AG04450 (cell line): ENCODE measurements at places on chromosomes 1 and 21.

DNA sequence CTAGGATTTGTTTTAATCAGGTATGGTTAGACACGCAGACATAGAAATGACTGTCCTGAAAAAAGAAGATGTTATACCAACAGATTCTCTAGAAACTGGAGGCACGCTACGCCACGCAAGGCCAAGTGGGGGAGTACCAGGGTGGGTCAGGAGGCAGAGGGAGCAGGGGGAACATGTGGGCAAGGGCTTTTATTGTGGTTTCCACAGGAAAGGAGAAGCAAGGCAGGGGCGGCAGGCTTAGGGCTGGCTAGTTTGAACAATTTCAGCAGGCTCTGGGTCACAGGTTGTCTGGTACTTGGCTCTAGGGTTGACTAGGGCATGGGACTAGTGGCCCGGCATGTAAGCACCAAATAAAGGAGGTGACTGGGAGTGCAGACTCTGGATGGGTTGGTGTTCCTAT lies 7.2 kb downstream of the MTARC2 start:
- DNase-seq, result no peak

GRCh38 chr1:225577241-225577640 lies 75.7 kb downstream of the ENAH start:
- DNase-seq, result peak; percentile 6

- no peak for DNase-seq
These were observed 597.7 kb upstream of the ZP4 start for GRCh38 chr1:238488401-238488800.

GRCh38 chr1:37557402-37557801 lies 662 bp downstream of the DNALI1 start:
- DNase-seq, result no peak

GRCh38 chr21:45377866-45378257 lies 27.1 kb upstream of the COL18A1 start:
- no peak for DNase-seq

GRCh38 chr1:39295901-39296300 lies 91.4 kb downstream of the MACF1 start:
- no peak for DNase-seq

- DNase-seq, result no peak
These were observed 68.2 kb upstream of the SELENON start for GRCh38 chr1:25731626-25732370.

DNA sequence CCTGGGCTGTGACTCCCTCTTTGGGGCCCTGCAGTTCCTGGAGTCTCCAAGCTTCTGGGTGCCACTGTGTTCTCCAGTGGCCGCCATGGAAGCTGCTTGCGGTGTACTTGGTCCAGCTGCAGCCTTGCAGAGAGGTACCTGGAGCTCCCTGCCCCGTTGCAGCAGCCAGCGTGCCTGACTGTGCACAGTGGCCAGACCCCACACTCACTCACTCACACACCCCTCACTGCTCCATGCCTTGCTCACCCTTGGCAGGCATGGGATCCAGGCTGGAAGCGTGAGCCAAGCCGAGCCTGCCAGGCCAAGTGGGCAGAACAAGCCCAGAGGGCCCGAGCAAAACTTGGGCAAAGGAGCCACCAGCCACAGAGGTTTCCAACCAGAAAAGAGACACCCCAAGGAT lies 43.0 kb downstream of the MATN1 start:
- no peak for DNase-seq

DNA sequence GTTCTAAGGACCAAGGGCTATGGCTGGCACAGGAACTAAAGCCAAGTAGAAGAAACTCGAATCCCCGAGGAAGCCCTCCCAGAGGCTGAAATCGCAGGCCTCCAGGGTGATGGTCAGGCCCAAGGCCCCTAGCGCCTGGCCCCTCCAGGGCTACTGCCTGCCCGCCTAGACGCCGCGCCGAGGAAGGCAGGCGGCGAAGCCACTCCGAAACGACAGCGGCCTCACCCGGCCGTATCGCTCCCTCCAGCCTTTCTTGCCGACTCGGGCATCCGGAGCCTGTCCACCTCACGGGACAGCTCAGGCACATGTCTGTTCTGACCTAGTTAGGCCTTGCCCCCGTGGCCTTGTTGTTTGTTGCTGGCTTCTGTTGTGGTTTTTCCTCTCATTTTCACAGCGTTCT lies 9.7 kb upstream of the LHX8 start:
- no peak for DNase-seq

GRCh38 chr1:212467843-212468482 lies 35.2 kb downstream of the NENF start:
- no peak for DNase-seq

DNA sequence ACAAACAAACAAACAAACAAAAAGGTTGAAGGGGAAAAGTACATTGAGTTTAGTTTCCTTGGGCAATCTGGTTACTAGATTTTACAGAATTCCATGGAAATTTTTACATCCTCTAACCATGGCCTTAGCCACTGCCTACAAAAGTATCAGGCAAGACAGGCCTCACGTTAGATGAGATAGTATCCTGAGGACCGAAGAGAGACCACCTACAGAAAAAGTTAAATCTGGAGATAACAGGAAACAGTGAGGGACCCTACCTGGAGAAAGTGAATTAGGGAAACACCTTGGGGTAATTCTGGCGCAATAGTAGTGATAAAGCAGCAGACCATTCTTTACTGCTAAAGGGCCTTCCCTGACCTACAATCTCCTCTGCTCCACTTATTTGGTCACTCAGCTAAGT lies 8.7 kb downstream of the RAB29 start:
- no peak for DNase-seq

DNA sequence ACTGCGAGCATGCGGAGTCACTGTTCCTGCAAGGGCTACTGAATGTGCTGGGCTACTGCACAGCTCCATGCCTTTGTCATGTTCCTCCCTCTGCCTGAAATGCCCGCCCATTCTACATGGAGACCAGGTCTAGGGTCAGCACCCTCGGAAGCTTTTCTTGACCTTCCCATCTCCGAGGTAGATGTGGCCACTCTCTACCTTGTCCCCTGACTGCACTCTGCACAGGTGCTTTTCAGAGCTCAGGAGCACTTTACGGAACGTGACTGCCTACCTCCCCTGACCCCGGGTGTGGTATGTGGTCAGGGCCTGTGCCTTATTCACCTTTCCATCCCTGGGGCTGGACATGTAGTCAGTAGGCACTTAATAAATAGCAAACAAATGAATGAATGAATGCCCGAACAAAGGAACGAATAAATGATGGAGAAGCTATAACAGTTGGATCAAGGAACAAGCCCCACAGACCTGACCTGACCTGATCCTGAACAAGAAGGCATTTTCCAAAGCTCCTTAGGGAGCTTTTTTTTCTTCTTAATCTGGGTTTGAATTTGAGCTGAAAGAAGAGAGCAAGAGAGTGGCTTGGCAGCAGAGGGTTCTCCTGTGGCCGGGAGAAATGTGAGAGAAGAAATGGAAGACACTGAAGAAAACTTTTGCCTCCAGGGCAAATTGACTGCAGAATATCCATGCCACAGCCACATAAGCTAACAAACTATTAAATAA lies 7.9 kb downstream of the RD3 start:
- DNase-seq, result no peak

DNA sequence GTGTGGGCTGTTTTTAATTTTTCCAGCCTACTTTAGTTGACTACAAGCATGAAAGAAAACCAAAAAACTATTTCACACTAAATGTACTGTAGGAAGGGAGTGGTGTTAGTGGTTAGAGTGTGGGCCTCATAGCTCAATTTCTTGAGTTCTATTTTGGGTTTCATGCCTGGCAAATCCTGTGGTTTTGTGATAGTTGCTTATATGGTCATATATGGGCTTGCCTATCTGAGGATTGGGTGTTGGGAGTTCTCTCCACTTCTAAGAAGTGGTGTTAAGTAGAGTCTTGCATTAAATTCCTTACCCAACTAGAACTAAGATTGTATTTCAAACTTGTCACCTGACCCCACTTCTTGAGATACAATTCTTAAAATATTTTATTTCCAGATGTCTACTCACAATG lies 37.8 kb upstream of the COL11A1 start:
- DNase-seq, result no peak

DNA sequence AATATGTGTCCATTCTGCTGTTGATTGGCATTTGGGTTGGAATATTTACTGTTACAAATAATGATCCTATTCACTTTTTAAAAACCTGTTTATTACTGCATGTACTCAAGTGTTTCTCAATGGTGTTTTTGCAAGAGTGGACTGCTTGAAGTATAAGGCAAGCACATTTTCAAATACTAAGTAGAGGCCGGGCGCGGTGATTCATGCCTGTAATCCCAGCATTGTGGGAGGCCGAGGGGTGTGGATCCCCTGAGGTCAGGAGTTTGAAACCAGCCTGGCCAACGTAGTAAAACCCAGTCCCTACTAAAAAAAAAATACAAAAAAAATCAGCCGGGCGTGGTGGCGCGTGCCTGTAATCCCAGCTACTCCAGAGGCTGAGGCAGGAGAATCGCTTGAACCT lies 276.9 kb upstream of the ADGRL4 start:
- DNase-seq, result no peak

DNA sequence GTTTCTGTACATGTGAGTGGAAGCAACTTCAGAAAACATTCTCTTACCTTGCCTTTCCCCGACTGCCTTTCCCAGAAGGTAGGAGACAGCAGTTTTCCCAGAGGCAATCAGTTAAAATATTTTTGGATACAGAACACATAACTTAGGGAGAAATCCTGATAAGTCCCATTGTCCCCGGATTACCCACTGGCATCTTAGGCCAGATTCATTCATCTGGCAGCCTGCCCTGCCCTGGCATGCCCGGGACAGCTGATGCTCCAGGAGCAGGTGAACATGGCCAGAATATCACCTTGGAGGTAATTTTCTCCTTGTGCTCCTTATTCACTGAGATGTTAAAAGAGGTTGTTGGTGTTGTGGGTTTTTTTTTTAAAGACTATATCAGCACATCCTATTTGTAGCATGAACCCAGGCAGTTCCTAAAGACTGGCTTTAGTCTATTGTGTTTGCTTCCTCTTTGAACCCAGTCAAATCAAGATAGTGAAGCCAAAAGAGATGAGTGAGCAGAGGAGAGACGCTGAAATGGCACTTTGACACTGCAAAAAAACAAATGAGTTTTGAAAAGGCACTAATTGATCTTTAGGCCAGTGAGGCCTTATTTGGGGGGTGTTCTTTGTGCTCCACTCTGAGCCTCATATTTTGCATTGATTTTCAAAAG lies 139.6 kb downstream of the PLPP3 start:
- no peak for DNase-seq

GRCh38 chr1:151993084-151993733 lies 450 bp downstream of the S100A10 start:
- DNase-seq, result no peak

GRCh38 chr1:65525266-65526048 lies 105.0 kb downstream of the LEPR start:
- no peak for DNase-seq

- DNase-seq, result peak; percentile 13
These were observed 74.6 kb downstream of the RASAL2 start for GRCh38 chr1:178168536-178168935.

DNA sequence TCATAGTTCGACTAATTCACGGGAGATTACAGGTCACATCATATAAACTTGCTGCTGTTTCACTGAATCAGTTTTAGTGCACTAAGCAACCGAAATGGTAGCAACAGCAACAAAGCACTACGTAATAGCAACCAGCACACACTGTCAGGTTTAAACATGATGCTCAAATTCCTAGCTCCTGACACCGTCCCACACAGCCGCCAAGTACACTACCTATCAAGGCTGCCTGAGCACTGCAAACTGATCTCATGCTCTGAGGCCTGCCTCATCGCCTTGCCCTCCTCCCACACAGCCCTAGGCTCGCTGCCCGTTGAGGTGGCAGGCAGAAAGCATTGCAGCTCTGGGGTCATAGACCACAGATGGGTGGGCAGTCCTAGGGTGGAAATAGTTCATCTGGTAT lies 12.4 kb downstream of the LAMC2 start:
- DNase-seq, result peak; percentile 78
